ENCODE measurements at places on chromosomes 4 and X.
A peak's percentile ranks its signal among the peaks of the same experiment; 100 is the strongest.

DNA sequence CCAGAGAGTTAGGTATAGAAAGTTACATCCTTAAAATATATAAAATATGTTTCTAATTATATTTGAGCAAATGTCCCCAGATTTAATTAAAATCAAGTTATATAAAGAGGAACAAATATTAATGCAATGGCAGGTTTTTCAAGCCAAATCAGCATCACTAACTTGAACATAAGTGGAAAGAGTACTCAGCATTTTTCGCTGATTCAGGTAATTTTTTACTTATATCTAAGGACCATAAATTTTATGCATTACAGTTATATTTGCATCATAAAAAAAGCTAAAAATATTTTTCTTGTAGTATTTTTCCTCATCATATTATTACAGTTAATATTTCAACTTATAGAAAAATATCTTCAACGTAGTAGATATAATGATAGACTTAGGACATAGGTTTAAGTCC, 1047.4 kb downstream of the FAM133A start:
- DNase-seq, result no peak

DNA sequence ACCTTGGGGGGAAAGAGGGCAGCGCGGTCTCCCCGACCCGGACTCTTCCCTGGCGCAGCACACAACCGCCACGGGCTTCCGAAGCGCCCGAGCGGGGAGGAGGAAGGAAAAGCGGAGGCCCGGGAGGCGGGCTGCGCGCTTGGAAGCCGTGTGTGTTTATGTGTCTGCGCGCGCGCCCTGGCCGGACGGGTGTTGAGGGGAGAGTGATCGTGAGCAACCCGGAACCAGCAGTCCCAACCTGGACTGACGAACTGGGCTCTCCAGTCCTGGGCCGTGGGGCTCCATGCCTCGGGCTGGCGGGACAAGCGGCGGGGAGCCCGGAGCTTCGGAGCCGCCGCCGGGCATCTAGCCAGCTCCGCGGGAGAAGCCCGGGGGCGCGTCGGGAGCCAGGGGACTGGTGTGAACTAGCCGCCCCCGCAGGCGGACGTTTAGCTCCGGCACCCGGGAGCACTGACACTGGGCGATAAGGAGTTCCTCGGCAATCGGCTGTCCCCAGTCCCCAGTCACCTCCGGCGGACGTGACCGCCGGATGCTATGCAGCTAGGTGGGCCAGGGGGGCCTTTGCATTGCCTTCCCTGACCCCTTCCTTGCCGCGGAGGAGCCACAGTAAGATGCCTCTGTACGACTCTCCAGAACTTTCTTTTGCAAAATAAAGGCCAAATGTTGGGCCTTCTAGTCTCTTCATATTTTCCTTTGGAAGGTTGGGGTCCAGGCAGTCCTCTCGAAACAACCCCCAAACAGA, 74.8 kb upstream of the BCOR start:
- peak; percentile 34 for DNase-seq

DNA sequence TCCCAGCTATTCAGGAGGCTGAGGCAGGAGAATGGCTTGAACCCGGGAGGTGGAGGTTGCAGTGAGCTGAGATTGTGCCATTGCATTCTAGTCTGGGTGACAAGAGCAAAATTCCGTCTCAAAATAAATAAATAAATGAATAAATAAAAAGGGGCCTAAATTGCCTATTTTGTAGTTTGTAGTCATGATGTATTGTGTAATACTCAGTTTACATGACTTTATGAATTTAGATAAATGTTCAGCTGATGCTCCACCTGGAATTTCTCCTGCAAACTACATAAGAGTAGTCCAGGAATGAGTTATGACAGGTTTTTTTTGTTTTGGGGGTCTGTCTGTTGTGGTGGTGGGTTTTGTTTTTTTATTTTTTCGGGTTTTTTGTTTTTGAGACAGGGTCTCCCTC, 31.1 kb downstream of the RBMX start:
- no peak for DNase-seq

- DNase-seq, result no peak
Measured at GRCh38 chrX:105228602-105229001, 8.1 kb upstream of the TEX13A start.

- no peak for DNase-seq
Measured at GRCh38 chrX:123830309-123830708, 29.5 kb upstream of the XIAP start.

- no peak for DNase-seq
Measured at GRCh38 chrX:122591546-122591945, 592.5 kb upstream of the GRIA3 start.

DNA sequence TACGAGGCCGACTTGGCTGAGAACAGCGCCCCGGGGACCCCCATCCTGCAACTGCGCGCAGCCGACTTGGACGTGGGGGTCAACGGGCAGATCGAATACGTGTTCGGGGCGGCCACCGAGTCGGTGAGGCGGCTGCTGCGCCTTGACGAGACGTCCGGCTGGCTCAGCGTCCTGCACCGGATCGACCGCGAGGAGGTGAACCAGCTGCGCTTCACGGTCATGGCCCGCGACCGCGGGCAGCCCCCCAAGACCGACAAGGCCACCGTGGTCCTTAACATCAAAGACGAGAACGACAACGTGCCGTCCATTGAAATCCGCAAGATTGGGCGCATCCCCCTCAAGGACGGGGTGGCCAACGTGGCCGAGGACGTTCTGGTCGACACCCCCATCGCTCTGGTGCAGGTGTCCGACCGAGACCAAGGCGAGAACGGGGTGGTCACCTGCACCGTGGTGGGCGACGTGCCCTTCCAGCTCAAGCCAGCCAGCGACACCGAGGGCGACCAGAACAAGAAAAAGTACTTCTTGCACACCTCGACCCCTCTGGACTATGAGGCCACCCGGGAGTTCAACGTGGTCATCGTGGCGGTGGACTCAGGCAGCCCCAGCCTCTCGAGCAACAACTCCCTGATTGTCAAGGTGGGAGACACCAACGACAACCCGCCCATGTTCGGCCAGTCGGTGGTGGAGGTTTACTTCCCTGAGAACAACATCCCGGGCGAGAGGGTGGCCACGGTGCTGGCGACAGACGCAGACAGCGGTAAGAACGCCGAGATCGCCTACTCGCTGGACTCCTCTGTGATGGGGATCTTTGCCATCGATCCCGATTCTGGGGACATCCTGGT, 2.4 kb downstream of the PCDH7 start:
- no peak for DNase-seq

DNA sequence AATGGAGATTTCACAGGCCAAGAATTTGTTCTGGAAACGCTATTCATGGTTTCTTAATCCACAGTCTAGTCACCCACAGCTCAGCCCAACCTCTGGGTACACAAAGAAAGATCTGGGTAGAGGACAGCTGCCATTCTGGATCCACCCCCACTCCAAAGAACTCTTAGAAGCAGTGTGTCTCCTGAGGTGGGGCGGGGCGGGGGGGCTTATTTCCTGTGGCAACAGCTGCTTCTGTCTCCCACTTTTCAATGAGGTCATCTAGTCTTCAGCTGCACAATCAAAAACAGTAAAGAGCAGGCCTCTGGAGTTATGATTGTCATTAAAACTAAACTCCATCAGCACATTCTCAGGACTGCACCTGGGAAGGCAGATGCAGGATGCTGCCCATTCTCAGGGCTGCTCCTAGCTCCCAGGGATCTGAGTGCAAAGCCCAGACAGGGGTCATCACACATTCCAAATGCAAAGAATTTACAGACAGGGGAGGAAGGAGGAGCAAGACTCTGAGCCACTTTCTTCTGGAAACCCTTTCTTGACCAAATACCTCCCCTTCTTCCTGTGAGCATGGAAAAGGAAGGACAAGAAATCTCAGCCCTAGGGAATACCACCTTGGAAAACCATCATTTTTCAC, 207.3 kb downstream of the HS6ST2 start:
- no peak for DNase-seq

- no peak for DNase-seq
Measured at GRCh38 chr4:103011378-103012025, 8.0 kb downstream of the SLC9B1 start.

DNA sequence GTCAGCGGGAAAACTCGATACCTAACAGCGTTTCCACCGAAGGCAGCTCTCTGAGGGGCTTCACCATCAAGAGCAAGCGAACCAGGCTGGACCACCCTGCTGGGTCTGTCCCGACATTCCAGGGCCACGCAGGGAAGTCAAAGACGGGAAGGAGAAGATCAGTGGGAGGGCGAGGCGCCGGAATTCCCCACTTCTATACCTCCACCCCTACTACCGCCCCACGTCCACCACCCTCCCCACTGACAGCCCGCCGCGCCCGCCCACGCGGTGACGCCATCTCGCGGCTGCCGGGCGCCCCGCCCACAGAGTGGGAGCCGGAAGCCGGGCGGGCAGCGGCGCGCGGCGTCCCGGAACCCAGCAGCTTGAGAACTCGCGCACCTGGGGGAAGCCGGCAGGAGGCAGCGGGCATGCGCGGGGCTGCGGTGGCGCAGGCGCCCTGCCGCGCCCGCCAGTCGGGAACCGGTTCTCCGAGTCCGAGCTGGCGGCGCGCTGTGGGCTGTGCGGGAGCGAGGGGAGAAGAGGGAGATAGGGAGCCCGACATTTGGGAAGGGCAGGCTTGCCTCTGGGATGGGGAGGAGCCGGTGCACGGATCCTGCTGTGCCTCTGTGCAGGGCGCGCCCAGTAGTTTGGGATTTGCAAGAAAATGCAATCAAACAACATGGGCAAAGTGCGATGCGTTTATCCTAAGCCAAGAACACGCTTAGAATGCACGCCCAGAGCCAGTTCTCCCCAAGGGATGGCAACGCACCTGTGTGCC, 3.2 kb upstream of the STIM2 start:
- peak; percentile 96 for DNase-seq

GRCh38 chrX:9847071-9847470, 60.8 kb downstream of the SHROOM2 start:
- no peak for DNase-seq

- DNase-seq, result no peak
Measured at GRCh38 chrX:47634871-47635575, 5.3 kb upstream of the CFP start.

- DNase-seq, result no peak
Measured at GRCh38 chrX:14073556-14073955, 43.9 kb upstream of the GEMIN8 start.

DNA sequence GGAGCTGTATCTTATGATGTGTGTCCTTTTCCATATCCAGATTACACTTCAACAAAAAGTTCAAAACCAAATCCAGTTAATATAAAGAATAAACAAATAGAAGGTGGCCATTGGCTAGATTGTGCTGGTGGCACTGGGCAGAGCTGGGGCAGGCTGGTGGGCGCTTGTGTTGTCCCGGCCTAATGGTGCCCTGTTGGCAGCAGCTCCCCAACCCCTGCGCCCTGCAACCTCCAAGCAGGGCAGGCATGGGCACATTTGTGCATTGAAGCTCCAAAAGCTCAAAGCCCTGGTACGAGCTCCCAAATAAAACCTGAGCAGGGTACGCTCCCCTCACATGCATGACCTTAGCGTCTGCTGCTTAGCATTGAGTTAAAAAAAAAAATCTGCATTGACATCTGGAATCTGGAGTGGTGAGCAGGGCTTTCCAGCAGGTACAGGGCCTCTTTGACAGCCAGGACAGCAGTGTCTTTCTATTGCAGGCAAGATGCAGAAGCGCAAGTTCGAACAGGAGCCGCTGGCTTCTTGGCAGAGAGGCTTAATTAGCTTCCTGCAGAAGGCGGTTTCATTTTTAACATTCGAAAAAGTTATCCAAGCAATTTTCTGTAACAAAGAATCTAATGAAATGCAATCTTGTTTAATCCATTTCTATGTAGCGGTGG, 25.9 kb upstream of the NYX start:
- DNase-seq, result no peak

GRCh38 chrX:40719731-40720130, 15.6 kb downstream of the MED14 start:
- no peak for DNase-seq

DNA sequence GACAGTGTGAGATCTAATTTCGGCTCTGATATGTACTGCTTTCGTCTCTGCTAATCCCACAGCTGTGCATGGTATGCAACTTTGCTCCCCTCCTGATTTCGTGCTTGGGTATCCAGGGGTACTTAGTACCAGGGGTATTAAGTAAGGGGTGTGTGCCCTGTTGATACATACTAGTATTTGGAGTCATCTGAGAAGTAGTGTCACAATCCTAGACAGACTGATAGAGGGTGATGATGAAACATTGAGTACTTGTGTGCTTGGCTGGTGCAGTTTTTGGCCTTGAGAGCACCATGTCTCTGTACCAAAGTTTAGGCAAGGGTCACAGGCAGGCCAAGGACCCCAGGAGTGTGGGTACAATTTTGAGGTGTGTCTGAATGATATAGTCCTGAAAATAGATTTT, 10.9 kb downstream of the GPAT3 start:
- DNase-seq, result no peak

- DNase-seq, result no peak
Measured at GRCh38 chr4:188550296-188550695, 411.1 kb downstream of the TRIML1 start.

DNA sequence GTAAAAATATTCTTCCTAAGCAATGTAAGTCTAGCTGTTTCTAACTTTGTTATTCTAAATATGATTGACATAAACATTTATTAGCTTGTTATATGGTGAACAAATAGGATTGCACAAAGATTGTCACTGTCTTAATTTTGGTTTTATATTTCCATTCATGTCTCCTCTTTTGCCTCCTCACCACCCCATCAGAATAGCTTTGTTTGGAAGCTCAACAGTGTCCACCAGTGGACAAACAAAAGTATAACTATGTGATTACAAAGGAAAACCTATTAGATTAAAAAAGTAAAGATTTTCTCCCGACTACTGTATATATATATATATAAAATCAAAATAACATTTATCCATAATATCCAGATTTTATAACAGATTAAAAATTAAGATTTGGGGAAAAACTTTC, 468.2 kb downstream of the ZIC3 start:
- no peak for DNase-seq

- no peak for DNase-seq
Measured at GRCh38 chr4:109465069-109465468, 31.5 kb downstream of the SEC24B start.

DNA sequence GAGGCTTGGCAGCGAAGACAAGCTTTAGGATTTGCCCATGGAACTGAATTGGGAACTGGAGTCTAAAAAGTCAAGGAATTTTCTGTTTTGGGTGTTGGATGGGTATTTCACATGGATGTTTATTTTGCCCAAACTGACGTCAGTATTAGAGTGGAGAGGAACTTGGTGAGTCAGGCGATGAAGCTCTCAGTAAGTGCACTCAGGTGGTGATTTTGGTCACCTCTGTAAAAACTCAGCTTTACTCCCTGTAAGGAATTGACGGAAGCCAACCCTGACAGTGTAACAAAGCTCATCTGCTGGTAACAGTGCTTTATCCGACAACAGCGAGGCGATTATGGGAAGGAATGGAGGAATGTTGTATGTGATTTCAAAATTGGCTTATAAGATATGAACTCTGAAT, 77.0 kb upstream of the PGRMC2 start:
- DNase-seq, result no peak

DNA sequence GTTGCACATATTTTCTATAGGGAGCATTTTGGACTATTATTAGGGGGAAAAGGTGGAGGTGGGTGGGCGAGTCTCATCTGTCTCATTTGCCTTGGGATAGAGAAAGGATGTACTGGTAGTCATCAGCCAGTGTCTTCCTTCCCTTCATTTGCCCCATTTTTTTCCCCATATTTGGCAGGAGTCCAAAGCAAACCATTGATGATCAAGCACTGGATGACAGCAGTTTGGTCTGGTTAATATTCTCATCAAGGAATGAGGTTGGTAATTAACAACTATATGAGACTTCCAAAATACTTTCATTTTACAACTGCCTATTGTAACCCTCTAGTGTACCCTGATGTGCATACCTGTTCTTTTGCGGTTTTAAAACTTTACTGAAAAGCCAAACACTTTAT, 22.6 kb upstream of the IGFBP7 start:
- no peak for DNase-seq
